Stimulated activated CD8-positive, alpha-beta memory T cell treated with anti-CD3 and anti-CD28 coated beads, Interleukin-2, amount 100 ng/mL, for 48 hours (primary cell): ENCODE measurements at places on chromosomes 5 and 9.

DNA sequence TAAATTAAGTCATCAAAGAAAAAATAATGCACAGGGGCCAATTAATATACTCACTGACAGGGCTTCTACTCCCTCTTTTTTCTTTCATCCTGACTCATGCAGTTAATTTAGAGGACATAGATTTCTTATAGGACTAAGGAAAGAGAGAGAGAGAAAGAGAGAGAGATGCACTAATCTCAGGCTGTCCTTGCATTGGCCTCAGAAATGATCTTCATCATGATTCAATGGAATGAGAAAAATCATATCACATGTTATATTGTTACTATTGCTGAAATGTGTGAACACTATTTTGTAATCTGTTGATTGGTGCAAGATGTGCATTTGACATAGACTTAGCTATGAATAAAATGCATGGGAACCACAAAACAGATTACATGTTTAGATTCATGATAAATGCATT lies 608.3 kb upstream of the NUDT12 start:
- no peak for DNase-seq

DNA sequence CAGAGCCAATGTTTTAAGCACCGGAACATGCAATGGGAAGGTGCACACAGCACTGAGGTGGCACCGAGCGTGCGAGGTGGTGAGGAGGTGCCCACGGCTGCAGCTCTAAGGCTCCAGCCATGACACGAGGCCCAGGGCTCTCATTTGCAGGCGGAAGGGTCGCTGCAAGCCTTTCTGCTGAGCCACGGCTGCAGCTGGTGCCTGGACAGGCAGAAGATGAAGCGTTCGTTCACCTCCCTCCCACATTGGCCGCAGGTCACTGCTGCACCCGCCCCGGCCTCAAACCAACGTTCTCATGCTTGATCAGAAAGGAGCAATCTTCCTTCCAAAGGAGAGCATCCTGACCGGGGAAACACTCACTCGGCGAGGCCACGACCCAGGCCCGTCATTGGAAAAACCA lies 4.5 kb upstream of the INPP5E start:
- no peak for DNase-seq

DNA sequence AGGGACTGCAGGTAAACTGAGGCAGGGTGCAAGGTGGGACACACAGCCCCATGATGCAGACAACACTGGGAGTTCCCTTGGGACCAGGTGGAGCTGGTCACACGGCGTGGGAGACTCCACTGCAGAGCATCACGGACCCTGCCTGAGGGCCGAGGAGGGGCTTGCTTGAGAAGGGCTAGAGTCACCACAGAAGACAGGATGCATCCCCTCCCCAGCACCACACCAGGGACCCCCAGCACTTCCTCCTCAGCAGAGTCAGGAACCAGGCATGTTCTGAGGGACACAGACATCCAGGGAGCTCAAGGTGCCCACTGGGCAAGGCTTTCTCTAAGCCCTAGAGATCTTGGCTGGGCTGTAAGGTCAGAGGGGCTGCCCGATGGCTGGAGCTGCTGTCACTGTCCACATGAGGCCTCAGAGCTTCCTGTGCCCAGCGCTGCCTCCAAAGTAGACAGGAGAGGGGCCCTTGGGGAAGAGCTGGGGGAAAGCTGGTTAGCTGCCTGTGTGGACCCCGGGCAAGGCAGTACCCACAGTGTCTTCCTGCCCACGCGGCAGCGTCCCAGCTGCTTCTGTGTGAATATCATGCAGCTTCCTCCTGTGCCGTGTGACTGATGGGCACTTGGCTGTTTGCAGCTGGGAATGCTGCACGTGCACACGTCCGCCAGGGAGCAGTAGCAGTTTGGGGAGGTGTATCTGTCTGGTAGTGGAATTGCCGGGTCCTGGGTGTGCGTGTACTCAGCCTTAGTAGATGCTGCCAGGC lies 176.6 kb downstream of the CACNA1B start:
- DNase-seq: no peak

- no peak for DNase-seq
These were observed 197.4 kb upstream of the IL12B start for GRCh38 chr5:159527546-159528254.

GRCh38 chr9:86201474-86202337 lies 57.8 kb downstream of the C9orf153 start:
- DNase-seq: no peak

DNA sequence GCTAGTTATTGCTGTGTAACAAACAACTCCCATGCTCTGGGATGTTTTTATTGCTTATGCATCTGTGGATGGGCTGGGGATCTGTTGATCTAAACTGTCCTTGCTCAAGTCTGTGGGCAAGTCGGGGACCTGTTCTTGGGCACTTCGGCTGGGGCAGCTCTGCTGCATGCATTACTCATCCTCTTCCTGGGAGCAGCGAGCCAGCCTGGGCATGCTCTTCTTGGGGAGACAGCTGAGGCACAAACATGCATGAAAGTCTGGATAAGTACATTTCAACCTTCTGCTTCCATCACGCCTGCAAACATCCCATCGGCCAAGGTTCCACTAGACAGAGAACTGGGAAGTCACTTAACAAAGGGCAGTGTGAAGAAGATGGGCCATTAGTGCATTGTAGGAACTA lies 66.3 kb downstream of the ANKRD33B start:
- no peak for DNase-seq

GRCh38 chr9:73807952-73808351 lies 656.3 kb downstream of the ANXA1 start:
- DNase-seq: no peak

DNA sequence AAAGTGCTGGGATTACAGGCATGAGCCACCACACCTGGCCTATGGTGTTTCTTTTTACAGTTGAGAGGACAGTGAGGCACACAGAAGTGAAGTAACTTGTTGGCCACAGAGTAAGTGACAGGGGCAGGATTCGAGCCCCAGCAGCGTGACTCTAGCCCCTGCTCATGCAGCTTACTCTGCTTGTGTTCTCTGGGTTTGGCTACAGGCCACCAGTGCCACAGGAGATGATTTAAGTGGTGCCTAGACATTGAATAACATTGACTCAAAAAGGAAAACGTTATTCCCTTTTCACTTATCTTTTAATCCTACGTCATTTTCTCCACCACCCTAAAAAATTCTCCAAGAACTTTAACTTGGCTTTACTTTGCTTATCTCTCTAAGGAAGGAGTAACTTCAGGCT lies 61.4 kb downstream of the SNX24 start:
- DNase-seq: no peak

DNA sequence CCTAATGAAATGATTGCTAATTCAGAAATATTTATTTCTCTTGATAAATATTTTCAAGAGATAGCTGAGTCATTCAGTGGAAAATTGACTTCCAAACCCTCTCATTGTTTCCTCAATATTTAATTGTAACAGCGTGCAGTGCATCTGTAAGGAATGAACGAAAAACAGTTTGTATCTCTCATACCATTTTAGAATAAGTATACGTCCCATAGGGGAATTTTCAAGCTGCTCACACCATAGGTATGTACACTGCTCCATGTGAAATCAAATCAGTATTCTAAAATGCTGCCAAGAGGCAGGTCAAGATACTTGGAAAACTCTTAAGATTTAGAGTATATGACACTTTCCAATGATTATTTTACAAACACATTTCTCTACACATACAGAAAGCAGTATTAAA lies 202.2 kb downstream of the ARL15 start:
- DNase-seq: no peak

DNA sequence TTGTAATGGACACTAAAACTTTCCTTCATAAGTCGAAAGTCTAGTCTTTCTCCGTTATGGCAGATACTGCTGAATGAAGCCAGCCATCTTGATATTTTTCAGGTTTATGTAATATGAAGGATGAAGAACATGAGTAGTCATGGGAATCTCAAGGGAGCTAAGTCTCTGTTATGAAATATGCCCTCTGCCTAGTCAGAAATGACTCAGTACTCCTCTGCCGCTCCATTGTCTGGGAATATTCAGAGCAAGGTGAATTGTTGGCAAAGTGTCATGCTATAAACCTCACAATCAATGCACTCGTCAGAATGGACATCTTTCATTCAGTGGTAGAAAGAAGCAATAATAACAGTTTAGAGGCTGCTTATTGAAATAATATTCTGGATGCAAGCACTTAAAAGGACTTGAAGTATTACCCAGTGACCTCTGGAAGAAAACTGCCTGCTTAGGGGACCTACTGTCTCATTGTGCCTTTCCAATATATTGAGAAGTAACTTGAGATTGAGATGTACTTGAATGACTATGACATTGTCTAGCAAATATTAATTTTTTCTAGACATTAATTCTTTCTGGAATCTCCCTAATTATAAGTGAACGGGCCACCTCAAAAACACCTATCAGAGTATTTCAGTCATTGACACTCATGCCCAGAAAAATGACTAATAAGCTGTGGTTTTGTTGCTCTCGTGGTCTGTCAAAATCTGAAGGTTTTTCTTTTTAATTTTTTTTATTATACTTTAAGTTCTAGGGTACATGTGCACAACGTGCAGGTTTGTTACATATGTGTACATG lies 1011.5 kb upstream of the ACO1 start:
- no peak for DNase-seq

DNA sequence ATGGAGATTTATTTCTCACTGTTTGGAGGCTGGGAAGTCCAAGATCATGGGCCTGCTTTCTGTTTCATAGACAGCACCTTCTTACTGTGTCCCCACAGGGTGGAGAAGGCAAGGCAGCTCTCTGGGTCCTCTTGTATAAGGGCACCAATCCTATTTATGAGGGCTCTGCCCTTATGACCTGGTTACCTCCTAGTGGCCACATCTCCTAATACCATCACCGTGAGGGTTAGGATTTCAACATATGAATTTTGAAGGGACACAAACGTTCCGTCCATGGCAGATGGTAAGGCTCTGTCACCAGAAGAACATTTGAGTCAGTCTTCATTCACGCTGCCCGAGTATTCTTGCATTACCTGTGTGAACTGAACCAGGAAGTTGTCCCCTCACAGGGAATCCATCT lies 48.4 kb downstream of the ANKRD33B start:
- DNase-seq: no peak

DNA sequence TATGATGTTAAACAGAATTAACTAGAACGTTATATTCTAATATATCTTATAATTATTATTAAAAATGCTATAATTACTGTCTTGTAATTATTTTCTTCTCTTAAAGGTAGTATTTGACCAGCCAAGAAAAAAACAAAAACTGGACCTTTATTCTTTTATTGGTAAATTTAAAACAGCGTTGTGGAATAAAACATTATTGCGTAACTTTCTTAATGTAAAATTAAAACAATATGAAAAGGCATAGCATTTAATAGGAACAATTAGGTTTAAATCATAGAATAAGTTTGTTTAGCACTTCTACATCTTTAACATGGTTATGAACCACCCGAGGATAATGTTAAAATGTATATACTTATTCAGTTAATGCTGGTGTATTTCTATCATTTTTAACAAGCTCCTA lies 574.5 kb upstream of the CDH18 start:
- DNase-seq: no peak

DNA sequence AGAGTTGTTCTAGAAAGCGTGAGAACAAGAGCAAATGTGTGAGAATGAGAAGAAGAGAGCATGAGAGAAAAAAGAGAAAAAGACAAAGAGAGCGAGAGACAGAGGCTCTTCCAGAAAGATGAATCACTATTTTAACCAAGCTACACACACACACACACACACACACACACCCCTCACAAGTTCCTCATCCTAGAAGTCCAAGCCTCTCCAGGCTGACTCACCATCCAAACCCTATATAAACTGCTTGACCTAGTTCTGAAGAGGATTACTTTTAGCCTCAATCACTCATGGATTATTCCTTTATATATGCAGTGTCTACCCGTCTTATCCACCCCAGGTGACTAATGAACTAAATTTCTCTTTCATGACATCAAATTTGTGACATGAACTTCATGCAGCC lies 37.6 kb downstream of the C9orf57 start:
- no peak for DNase-seq
